ENCODE measurements at places on chromosomes 5 and 9.

DNA sequence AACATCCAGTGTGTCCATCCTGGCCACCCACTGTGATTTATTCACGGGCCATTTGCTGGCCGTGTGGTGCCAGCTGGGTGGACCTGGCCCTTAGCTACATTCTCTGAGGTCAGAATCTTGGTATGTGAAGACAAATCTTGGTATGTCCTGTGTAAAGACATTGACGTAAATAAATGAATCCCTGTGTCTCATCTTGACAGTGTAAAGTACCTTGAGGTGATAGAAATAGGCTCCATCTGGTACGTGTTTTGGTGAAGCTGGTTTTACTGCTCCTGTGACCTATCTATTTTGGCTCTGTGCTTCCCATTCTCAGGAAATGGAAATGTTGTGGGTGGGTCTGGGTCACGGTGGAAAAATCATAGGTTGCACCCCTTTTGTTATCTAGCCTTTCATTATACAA, 245.4 kb upstream of the ANKH start:
- DNase-seq: no peak

DNA sequence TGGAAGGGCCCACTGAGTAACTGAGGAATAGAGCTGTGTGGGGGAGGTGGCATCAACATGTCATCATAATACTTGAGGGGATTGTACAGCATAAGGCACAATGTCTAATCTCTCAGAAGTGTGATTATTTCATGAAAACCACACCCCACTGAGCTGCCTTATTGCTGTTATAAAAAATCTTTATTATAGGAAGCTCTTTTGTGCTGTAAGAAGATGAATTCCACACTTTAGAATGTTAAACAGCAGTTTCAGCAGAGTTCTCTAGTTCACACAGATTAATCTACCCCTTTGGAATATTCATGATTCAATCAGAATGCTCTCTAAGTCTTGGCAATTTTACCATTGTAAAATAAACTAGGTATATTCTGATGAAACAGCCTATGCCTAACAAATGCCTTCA, 1389.6 kb downstream of the PTPRD start:
- DNase-seq: no peak

DNA sequence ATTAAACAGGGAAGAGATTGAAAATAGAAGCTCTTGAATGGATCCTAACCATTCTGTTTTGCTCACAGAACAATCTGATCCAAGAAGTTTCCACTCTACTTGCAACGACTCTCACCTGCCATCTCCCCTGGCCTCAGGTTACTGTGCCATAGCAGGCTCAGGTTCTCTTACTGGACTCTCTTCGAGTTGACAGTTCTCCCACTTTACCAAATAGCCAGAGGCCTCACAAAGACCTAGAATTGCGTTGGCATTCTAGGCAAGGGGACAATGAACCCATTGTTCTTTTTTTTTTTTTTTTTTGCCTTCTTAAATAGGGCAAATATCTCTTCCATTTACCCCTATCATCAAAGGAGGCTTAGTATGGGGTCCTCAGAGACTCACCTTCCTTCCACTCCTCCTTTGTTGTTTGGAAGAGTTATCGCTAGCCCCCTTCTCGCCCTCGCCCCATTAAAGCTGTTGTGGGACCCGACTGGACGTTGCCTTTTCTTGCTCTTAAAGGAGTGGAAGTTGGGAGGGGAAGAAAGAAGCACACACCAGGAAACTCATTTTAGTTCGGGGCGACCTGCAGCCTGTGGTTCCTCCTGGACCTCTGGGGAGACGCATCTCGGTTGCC, 688 bp upstream of the PLPPR1 start:
- no peak for DNase-seq

DNA sequence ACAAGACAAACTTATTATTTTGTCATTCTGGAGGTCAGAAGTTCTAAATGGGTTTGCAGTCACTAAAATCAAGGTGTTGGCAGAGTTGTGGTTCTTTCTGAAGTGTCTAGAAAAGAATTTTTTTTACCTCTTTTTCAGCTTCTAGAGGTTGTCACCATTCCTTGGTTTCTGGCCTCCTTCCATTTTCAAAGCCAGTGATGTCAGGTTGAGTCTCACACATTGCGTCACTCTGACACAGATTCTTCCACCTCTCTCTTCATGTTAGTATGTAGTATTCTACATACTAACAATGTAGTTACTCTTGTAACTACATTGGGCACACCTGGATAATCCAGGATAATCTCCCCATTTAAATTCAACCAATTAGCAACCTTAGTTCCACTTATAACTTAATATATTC, 290.3 kb downstream of the RFX3 start:
- DNase-seq: no peak

GRCh38 chr5:96254980-96255691, 177.9 kb downstream of the PCSK1 start:
- no peak for DNase-seq

DNA sequence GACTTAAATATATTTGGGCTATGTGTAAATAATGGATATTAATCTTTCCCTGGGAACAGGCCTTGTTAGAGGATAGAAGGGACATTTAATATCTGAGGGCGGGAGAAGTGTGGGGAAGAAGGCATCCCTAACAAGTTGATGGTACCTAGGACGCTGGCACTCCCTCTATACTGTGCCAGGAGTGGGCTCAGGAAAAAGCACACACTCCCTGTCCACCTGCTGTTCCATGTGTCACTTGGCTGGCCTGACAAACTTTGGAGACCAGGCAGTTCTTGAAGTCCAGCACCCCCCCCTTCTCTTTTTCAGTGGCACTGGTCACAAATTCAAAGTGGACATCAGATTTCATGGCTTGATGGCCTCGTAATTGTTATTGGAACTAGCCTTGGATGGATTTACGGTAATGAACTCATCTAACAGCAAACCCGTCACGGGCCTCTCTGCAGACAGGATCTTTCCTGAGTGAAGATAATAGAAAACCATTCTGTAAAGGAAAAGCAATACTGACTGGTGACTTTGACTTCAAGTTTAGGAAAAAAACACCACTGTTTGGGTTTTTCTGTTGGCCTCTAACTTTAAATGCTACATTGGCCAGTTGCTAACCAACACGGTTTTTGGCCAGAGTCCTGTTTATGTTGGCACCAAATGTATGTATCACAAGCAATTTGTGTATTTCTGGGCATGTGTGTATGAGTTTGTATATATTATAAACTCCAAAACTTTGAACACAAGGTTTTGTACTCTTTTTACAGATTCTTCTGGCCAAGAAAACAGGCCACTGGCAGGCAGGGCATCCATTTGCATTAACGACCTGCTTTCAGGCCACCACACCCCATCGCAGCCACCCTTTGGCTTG, 552.6 kb downstream of the CCDC171 start:
- DNase-seq: no peak

- DNase-seq: no peak
Observed at GRCh38 chr9:133394687-133395271, 18.6 kb downstream of the STKLD1 start.

DNA sequence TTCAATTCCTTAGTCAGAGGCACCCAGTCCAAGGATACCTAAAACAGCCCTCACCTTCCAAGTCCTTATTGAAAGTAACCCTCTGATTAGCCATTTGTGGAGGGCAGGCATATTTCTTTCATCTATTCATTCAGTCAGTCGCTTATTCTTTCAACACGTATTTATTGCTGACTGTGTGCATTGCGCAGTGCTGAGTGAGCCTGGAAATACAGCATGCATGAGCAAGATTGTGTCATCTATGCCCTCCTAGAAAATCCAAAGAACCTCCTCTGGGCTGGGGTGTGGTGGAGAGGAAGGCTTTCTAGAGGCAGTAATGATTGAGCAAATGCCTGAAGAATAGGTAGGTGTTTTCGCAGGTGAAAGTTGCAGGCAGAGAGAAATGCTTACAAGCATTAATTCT, 8.5 kb upstream of the FEM1C start:
- DNase-seq: no peak

DNA sequence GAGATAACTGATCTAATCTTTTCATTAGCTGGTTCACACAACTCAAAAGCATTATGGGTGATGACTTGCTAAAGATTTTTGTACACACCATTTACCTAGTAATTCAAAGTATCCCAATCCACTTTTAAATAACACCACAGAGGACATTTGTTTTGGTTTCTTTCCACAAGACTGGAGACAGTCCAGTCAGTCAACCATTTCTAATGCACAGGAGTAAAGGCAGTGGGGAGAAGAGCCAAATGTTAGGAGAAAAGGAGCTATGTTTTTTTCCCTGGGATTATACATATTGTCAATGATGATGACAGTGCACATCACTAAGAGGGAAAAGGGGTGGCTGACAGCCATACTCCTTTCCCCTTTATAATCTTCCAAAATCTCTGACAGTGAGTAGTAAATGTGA, 240.9 kb downstream of the GABRB2 start:
- no peak for DNase-seq

DNA sequence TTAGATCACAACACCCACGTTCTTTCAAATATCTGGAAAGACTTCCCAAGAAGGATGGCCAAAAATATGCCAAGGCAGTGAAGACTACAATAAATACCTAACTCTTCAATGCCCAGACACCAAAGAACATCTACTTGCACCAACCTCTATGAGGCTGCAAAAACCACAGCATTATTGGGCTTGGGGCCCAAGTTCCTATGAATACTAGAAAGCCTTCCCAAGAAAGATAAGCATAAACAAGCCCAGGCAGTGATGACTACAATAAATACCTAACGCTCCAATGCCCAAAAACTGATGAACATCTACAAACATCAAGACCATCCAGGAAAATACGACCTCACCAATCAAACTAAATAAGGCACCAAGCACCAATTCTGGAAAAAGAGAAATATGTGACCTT, 41.3 kb downstream of the AP3B1 start:
- DNase-seq: no peak

- DNase-seq: no peak
Observed at GRCh38 chr9:126829035-126829434, 24.2 kb downstream of the ZBTB43 start.

DNA sequence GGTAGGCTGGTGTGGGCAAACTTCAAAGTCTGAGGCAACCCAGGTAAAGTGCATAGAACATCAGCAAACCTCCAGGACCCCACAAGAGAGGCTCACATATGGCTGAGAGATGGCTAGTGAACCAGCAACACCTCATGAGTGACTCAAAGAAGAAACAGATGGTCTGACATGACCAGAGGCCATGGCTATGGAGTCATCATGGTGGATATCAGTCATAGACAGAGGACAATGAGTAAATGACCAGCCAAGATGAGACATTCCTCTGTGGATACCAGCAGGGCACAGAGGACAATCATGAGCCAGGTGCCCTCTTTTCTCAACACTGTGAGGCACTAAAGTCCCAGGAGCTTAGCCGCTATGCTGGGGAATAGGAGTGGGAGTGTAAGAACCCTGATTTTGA, 180.8 kb downstream of the RASEF start:
- DNase-seq: no peak

DNA sequence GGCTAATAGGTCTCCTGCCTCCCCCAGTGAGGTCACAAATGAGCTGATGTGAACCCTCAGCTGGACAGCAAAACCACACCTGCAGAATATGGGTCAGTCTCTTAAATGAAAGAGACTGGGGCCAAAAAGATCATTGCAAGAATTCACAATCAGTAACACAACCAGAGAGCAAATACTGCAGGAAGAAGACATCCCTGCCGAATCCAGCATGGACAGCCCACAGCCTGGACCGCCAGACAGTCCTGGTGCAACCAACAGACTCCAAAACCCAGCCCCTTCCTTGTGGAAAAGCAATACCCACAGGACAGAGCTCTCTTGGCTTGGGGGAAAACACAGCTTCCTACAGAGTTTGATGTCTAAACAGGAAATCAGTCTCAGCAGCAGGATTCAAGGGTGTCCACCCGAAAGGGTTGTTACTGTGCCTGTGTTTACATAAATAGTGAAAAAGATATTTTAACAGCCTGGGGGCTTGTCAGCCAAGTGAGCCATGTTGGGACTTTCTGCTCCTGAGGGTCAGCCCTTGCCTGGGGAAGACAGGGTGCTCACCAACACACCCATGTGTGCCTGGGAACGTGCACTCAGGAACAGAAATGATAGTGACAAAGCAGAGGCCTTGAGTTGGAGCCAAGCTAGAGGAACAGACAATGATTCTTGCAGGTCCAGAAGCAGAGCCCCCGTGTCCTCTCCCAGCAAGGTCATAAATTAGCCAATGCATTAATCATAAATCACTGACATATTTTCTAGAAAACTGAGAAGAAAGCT, 106.2 kb downstream of the SEMA5A start:
- no peak for DNase-seq

- no peak for DNase-seq
Observed at GRCh38 chr9:125594223-125594610, 112.8 kb downstream of the MAPKAP1 start.

- DNase-seq: no peak
Observed at GRCh38 chr9:124504530-124505005, 2.6 kb downstream of the NR5A1 start.

DNA sequence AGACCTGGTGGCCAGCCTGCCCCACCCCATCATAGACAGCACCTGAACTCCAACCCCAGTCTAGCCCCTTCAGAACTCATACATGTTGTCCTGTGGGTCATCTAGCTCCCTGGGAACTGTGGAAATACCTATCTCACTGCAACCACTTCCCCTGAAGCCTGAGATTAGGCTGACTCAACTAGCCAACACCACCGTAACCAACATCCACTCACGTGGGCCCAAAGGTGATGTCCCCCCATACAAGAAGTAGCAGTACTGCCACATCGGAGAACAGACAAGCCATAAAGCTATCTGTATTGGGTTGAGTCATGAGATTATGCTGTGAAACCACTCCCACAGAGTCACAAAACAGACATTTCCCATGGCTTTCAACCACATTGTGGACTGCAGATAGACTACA, 46.6 kb downstream of the OSMR start:
- no peak for DNase-seq

GRCh38 chr5:57836921-57837320, 354.3 kb upstream of the ACTBL2 start:
- no peak for DNase-seq

GRCh38 chr5:80975065-80975464, 14.9 kb downstream of the RASGRF2 start:
- no peak for DNase-seq

DNA sequence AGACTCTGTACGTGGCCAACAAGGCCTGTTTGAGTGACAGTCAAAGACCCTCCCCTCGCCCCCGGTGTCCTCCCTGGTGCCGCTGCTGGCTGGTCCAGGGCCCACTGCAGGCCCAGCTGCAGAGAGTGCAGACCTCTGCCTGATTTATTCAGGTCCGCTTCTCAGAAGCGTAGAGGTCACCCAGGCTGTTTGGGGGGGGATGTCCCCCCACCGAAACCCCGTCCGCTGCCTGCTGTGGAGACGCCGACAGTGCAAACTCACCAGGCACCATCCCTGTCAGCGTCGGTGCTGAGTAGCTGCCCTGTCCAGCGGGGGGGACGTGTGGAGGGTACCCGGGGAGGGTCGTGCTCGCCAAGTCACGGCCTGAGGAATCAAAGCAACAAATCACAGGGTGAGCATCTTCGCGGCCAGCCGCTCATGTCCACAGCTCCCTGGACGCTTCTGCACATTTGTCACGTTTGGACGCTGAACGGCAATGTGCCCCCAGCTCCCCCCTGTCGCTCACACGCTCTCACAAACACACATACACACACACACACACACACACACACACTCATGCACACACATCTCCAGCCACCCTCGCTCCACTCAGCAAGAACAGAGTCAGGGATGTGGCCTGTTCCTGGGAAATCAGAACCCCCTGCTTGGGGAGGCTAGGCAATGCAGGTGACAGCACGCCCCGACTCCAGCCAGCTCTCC, 152.2 kb downstream of the PAX5 start:
- no peak for DNase-seq

- no peak for DNase-seq
Observed at GRCh38 chr5:88670461-88670860, 212.5 kb downstream of the MEF2C start.

- DNase-seq: no peak
Observed at GRCh38 chr5:64653766-64654560, 36.3 kb upstream of the SHISAL2B start.

GRCh38 chr5:93430673-93431199, 150.3 kb downstream of the NR2F1-AS1 start:
- DNase-seq: no peak

Data from stimulated activated CD4-positive, alpha-beta T cell treated with anti-CD3 and anti-CD28 coated beads, Interleukin-2, amount 100 ng/mL, for 48 hours (primary cell).